ENCODE measurements at places on chromosomes 6 and 20.

- no peak for DNase-seq
Measured at GRCh38 chr6:84260926-84261325, 33.5 kb upstream of the CEP162 start.

DNA sequence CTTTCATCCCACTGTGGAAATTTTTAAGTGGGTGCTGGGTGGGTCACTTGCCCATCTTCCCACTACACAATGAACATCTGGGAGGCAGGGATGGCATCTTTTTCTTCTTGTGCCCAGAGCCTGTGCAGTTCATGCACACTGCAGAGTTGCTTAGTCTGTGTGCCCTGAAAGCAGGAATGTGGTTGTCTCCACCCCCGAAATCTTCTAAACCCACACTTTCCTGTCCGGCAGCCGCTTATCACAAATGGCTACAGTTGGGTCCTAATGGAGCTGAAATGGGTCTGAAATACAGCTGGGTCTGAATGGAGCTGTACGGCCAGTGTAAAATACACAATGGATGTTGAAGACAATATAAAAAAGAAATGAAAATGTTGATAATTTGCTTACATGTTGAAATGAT is 112.1 kb upstream of the PMEPA1 start:
- DNase-seq: no peak

GRCh38 chr6:74551896-74552295 is 654.0 kb downstream of the COL12A1 start:
- no peak for DNase-seq

DNA sequence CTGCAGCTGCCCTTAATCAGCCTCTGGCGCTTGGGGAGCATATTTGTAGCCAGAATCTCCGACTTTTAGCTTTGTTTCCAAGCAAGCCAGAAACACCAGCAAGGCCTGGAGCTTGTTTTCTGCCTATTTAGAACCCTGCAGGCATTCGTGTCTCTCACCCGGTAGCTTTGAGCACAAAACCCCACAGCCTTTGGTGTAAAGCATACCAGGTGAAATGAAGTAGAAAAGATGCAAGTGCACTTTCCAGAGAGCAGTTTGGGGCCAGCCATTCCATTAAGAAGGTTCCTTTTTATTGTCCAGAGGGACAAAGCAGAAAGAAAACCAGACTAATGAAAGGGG is 736 bp downstream of the FAM217B start:
- DNase-seq: no peak

DNA sequence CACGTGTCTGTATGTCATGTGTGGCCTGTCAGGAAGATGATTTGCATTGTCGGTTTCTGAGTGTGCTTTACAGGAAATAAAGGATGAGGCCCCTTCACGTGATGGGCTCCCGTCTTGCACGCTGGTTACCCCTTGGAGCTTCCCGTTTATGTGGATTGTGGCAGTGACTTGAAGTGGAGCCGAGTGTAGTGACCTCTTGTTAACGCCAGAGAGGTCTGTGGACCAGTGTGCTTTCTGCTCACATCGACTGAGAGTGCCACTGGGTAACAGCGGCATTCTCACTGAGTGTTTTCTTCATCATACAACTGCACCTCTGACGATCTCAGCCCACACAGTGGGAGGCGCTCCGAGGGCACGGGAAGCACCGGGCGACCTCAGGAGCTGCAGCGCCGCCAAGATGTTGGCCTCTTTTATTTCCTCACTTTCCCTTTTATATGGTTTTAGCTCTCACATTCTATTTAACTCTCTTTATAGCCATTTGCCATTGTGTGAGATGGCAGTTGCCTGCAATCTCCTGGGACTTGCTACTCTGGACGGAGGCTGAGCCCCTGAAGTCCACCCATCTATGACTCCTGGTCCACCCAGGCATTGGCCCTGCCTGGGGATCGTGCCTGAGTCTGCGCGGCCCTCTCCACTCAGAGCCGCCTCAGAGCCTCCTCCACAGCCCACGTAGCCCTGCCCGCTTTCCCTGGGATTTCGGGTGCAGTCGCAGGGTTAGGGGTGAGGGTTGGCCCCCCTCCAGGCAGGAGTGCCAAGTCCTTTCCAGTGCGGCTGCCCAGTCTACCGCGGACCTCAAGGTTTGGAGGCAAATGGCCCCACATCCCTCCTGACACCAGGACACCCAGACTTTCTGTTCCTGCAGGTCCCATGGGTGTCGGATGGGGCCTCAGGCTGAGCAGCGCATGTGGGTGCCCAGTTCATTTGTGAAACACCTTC is 238.9 kb downstream of the ERMARD start:
- no peak for DNase-seq

DNA sequence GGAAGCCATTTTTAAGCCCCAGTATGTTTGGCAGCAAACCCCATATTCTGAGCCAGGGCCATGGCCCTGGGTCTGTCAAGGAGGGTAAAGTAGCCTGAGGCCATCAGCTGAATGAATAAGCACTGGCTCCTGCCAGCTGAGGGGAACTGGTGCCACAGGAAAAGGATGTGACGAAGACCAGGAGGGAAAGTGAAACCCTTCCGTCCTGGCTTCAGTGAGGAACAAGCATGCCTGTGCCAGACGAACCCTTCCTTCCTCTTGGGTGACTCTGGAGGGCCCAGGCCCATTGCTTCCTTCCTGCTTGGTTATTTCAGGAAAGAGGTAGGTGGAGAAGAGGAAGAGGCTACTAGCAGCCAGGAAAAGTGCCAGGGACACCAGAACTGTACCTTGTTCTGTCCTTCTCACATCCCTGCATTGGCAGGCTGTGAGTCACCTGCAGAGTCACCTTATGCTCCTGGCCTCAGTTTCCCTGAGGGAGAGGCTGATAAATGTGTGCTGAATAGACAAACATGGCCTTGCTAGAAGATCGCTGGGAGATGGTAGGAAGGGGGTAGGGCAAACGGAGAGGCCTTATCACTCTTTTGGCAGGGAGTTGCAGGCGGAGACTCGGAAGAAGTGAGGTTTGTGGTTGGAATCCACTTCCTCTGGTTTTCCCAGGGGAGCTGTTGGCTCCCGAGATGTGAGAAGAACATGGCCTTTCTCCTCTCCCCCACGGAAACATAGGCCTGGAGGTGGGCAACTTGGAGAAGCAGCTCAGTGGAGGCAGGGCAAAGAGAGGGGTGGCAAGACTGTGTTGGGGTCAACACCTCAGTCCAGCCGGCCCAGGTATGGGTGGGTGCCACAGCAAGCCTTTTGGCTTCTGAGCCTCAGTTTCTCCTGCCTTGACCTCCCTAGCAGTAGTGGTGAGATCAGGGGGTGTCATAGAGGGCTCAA is 37.4 kb downstream of the COX4I2 start:
- DNase-seq: no peak

- no peak for DNase-seq
Measured at GRCh38 chr20:35225319-35226125, 968 bp upstream of the MMP24 start.

GRCh38 chr6:56793938-56794337 is 151.2 kb upstream of the DST start:
- no peak for DNase-seq
